NCI-H1105 treated with DMSO at 0.1 percent for 48 hours (cell line): ENCODE measurements at places on chromosomes 4 and X.

DNA sequence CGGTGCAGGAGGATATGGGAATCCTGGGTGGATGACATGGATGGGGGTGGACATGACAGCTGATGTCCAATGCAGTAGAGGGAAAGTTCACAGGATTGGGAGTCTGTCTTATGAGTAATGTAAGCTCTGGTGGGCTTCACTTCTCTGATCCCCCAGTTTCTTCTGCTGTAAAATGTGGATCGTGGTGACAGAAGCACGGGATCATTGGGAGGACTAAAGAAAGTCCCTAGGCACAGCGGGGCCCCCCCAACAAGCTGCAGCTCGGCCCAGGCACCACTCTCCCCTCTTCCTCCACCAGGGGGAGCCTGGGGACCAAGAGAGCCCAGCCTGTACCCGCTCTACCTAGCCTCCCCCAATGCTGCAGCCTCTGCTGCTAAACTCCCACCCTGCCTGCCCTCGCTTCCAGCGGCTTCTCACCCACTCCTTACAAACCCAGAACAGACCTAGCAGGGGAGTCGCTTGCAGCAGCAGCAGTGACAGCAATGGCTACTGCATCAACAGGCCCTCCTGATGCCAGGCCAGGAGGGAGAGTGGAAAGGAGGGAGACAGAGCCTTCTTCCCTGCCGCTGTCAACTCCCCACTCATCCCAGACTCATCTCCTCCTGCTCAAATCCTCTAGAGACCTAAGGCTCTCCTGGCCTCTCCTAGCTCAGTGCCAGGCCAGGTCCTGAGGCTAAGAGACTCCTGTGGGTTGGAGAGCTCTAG lies 36.1 kb upstream of the IQSEC2 start:
- peak; percentile 49 for DNase-seq

DNA sequence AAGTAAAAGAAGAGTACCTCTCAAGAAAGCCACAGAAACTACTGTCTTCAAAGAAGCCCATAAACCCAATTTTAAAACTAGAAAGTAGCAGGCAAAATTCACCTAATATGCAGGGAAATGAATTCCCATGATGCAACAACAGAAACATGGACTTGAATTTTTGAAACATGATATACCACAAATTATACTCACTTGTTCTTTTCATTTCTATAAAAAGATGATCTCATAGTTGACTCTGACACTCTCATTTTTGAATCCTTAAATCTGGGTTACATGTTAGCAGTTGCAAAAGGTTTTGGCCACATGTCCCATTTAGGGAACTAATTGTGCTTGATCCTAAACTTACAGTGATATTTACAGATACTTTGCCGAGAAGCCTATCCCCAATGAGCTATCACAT lies 1130.8 kb downstream of the FAT4 start:
- DNase-seq = no peak

GRCh38 chr4:155734065-155734464 lies 24.8 kb upstream of the GUCY1B1 start:
- no peak for DNase-seq

DNA sequence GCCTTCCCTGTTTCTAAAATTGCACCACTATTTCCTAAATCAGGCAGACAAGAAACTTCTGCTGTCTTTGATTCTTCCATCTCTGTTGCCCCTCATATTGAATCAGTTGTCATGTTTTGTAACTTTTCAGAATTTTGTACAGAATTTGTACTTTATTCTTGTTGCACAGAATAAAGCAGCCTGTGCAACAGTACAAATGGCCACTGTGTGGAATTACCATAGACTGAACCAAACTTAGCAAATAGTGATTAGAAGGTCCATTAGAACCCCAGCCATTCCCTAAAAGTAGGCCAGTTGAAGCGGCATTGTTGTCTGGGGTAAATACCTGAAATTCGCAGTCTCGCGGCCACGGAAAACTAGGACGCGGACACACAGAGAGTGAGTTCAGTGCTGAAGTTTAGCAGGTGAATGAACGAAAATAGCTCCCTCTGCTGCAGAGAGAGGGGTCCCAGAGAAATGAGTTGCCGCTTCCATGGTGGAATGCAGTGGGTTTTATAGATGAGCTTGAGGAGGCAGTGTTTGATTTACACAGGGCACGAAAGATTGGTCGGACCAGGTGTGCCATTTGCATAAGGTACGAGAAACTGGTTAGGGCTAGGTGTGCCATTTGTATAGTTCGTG lies 71.8 kb downstream of the C4orf33 start:
- DNase-seq = no peak

DNA sequence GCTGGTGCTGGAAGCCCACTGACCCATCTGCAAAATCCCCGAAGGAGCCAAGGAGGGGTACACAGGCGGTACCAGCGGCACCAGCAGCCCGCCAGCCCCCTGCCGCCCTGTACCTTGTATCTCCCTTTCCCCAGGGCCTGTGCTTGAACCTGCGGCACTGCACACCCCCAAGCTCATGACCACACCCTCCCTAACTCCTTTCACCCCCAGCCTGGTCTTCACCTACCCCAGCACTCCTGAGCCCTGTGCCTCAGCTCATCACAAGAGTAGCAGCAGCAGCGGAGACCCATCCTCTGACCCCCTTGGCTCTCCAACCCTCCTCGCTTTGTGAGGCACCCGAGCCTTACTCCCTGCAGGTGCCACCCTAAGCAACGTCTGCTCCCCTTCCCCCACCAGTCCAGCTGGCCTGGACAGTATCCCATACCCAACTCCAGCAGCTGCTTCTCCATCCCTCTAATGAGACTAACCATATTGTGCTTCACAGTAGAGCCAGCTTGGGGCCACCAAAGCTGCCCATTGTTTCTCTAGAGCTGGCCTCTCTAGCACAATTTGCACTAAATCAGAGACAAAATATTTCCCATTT lies 94.9 kb downstream of the LARP1B start:
- DNase-seq = no peak

GRCh38 chrX:68889249-68889648 lies 60.4 kb downstream of the EFNB1 start:
- DNase-seq = no peak

DNA sequence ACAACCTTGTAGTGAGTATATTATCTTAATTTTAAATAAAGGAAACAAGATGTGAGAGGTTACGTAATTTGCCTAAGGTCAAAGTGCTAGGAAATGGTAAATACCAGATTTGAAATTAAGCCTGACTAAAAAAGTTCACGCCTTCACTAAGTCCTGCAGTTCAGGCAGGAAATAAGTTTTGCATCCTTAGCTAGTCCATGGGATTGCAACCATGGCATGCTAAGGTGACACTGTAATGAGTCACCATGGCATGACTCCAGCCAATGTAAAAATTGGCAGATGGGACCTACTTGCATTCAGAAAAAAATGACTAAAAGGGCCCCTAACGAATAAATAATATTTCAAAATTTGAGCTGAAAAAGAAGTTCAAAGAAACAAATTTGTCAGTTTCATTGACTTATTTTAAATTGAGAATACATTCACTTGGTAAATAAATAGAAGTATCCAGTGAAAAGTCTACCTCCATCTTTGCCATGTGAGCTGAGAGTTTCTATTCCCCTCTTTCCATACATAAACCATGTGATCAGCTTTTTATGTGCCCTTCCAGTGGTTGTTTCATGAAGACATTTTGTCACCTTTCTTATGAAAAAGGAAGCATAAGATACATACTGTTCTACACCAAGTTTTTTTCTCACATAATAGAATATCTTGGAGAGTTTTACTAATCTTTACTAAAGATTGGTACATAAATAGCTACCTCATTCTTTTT lies 72.4 kb downstream of the ANKRD50 start:
- DNase-seq = no peak

DNA sequence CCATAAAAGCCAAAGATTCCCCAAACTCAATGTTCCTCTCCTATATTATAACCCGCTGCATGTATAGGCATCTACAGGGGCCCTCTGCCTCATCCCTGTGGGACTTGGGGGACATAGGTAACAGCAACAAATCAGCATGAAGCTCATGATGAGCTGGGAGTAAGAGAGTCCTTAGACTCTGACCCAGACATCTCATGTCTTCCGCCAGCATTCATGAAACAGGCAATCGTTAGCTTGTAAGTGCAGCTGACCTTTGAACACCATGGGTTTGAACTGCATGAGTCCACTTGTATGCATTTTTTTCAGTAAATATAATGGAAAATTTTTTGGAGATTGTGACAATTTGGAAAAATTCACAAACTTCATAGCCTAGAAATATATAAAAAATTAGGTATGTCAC lies 10.4 kb upstream of the SCOC start:
- DNase-seq = no peak

GRCh38 chr4:124943145-124943889 lies 230.8 kb upstream of the ANKRD50 start:
- no peak for DNase-seq

GRCh38 chr4:10172278-10172921 lies 55.8 kb upstream of the WDR1 start:
- DNase-seq = no peak

DNA sequence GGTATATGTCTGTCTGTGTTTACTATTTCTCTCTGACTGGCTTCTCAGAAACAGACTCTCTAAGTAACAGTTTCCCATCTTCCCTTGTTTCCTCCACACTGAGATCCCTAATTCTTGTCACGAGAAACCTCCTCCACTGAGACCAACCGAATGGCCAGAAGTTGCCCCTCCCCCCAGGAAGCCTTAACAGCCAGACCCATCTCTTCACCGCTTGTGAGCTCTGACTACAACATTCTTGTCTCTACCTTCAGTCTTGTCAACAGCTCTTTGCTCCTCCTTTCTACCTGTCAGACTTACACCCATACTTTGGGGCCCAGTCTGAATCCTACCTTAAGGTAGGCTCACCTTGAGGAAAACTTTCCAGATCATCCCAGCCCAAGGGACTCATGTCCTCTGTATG lies 90.8 kb downstream of the NHSL2 start:
- DNase-seq = no peak

DNA sequence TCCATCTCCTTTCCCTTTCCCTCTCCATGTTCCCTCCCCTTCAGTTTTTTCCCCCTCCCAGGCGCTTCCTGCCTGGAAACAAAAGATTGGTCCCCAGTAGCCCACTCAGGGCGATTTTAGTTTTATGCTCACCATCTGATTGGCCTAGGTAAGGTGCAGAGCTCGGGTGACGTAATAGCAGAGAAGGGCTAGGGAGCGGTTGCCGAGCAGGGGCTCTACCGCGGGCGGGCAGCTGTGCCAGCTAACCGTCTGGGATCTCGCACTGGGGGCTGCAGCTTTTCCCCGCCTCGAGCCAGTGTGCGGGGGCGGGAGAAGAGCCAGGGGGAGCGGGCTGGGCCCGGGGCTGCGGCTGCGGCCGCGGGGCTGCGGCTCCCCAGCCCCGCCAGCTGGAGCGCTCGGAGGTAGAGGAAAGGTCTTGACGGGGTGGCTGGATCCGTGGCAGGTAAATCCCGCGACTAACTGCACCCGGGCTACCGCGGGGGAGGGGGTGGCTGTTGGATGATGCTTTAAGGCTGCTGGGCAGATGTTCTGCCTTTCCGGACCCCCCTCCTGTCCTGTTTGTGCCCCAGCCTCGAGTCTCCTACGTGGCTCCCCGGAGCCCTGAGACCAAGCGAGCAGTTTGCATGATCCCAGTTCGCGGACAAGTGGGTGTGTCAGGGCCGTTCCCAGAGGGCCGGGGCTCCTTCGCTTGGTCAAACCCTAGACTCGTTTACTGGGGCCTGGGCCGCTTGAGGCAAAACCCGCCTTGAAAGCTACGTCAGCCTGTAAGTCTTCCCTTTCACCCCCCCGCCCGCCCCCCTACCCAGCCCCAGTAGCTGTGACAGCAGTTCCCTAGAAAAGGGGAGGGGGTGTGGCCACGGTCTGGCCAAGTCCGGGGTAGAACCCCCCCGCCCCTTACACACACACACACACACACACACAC lies at the start of gene PAK3:
Gene PAK3 (plus strand): TSS at position 218 of the 922 bp plus-strand sequence. CDS start 26,913 bp downstream, outside the sequence.
- DNase-seq = peak; percentile 77

DNA sequence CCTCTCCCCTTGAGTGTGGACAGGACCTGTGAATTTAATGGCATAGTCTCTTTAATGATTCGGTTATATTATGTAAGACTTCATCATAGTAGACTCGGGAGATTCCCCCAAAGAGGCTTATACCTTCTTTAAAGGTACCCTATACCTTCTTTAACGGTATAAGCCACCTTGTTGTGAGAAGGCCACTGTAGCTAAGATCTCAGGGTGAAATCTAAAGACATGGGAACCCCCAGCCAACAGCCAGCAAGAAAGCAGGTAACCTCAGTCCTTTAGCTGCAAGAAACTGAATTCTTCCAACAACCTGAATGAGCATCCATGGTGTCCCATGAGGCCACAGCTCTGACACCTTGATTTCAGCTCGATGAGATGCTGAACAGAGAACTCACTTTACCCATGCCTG lies 931 bp downstream of the DDX60 start:
- no peak for DNase-seq

DNA sequence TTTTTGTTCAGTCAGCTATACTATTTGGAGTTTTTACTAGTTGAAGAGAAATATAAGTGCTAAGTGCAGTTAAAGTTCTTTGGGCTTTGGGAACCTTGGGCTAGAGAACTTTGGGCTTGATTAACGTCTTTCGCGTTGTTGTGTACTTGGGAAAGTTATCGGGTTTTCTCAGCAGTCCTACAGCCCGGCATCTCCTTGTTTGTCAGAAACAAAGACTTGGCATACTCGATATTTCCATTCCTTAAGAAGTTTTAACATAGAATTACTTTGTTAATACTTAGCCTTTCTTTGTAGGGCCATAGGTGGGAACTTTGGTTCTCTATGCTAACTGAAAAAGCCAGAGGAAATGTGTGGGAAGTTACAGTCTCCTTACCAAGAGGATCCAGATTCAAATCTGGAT lies 28.7 kb downstream of the RAPGEF2 start:
- no peak for DNase-seq

DNA sequence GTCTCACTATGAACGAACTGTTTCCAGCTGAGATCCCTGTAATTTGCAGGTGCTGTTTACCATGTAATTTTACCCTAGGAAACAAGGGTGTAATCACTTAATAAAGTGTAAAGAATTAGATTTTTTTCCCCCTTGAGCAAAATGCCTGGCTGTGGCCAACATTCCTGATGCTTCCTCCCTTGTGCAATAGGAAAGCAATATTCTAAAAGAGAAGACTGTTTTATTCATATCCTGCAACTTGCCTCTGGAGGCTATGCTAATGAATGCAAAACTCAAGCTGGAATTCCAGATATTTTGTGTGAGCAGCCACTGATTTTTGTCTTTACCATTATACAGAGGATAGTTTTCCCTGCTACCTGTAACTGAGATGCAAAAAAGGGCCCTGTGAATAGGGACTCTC lies 98.0 kb downstream of the AWAT2 start:
- no peak for DNase-seq

DNA sequence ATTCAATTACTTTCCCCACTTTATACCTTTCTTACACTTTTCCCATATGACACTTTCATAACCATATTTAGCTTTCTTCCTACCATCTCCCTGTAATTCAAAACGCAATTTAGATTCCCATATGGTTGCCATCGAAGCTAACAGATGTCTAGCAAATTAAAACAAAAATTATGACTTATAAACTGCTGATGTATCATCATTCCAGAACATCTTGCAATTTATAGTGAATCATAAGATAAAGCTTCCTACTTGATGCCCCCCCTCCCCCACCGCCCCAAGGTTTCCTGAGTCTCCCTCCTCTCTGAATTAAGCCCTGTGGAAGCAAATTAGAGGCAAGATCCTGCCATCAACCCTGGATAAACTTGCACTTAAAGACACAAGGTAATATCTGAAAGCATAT lies 5.4 kb downstream of the TSPAN5 start:
- no peak for DNase-seq

- no peak for DNase-seq
Observed at GRCh38 chrX:129577473-129577872, 37.4 kb downstream of the OCRL start.
